ENCODE measurements at places on chromosomes 3 and 15.

DNA sequence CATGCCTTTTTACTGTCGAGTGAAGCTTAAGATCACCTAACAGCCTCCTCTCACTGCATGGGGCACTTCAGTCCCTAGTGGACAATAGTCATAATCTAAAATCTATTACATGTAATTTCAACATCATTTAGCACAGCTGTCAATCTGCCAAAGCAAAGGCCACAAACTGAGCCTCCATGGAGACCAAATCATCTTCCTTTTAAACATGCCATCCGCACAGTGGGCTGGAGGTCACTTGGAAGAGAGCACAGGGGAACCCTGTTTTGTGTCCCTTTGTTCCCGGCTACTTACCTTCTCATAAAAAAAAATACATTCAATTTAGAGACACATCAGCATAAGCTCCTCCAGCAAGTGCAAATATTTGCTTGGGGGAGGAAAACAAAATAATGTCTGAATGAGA, 167.3 kb downstream of the SQOR start:
- no peak for DNase-seq

DNA sequence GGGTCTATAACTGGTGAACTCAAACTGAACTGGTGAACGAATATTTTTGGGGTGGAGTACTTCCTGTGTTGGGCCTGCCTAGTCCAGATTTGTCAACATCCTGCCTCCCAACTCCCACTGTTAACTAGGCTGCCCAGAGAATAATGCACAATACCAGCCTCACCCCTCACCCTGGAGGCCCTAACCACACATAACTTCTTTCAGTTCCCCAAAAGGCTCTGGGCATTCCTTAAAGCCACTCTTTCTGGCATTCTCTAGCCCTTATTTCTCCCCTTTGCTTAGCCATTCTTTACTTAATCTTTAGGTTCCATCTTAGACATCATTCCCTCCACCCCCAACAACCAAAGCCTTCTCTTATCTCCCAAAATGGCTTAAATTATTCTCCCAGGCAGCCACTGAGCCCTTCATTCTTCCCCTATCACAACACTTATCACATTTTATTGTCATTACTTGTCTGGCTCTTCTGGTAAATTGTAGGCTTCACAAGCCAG, 9.1 kb upstream of the SEC11A start:
- peak; percentile 24 for DNase-seq

DNA sequence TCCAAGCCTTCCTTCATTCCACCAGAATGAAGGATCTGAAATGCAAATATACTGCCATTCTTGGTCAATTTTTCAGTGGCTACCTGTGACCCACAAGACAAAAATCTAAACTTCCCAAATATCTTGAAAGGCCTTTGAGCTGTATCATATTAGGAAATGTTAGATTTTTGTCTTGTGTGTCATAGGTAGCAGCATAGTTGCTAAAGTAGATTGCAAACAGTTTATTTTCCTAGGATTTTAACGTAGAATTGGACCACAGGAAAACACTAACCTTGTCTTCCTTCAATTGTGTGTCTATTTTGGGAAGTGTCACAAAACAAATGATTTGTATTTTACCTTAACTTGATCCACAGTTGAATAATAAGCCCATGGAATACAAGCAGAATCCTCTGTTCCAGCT, 42.4 kb downstream of the CP start:
- peak; percentile 95 for DNase-seq

GRCh38 chr15:94485148-94485719, 253.9 kb downstream of the MCTP2 start:
- DNase-seq = no peak

DNA sequence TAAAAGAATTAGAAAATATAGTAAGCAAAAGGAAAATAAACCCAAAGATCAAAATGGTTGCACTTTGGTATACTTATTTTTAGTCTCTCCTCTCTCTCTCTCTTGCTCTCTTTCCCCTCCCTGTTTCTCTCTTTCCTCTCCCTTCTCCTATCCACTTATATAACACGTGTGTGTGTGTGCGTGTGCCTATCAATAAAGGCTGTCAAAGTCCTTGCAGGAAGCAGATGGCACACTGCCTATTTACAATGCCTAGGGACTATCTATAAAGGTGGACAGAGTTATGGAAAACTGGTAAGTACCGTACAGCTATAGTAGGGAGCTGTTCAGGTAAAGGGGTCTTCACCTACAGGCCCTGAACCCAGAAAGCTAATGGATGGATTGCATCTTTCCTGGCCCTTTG, 161.6 kb downstream of the SQOR start:
- no peak for DNase-seq

GRCh38 chr3:13565581-13566452, 16.9 kb downstream of the FBLN2 start:
- DNase-seq = no peak

- no peak for DNase-seq
Observed at GRCh38 chr3:43426388-43426787, 140.0 kb downstream of the SNRK start.

DNA sequence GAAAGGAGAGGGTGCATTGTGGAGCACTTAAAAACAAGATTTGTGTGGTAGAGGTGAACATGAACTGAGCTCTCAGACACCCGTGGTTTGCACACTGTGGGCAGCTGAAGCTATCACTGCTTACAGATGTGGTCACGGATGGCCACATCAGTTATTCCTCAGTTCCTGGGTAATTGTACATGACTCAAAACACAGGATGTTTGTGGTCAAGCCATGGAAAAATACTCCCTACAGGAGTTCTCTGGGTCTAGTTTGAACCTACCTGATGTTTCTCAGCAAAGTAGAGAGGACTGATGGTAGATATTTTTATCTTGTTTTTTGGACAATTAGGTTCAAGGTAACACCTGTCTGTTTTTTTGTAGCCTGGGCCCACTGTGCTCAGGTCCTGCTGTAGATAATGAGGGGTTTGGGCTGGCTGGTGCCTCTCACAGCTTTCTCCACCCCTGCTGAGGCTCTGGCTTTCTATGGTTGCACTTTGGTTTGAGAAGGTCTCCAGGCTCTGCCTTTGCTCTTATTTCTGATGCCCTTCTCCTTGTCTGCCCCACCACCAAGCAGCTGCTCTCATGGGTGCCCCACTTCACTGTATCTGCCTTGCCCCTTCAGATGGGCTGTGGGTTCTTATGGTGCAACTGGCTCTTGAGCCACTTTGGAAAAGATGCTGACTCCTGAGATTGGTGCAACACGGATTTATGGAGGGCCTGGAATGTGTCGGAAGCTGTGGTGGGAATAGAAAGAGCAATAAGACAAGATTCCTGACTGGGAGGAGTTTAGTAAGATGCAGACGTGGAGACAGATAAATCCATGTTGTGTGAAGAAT, 40.1 kb downstream of the CDCP1 start:
- DNase-seq = peak; percentile 96

DNA sequence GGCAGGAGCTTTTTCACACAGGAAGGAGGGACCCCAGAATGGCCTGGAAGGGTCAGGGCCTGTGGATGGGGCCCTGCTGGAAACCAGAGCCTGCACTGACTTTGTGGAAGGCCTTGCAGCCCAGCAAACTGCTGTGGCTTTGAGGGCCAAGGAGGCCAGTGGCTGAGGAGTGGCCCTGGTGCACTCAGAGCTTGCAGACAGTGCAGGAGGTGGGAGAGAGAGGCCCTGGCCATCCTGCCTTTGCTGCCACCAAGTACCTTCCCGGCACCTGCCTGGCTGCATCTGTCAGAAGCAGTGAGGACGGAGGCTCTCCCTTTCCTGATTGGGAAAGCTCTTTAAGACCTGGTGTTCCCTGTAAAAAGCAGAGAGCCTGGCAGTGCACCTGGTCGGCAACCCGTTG, 6.4 kb downstream of the PSTPIP1 start:
- no peak for DNase-seq

GRCh38 chr15:51128701-51129100, 34.0 kb upstream of the TNFAIP8L3 start:
- no peak for DNase-seq

GRCh38 chr3:125125821-125126245, 70.0 kb upstream of the HEG1 start:
- DNase-seq = peak; percentile 94
